Stimulated activated CD8-positive, alpha-beta memory T cell treated with anti-CD3 and anti-CD28 coated beads, Interleukin-7, amount 100 ng/mL, for 1 hour (primary cell): ENCODE measurements at places on chromosomes 5 and 9.

DNA sequence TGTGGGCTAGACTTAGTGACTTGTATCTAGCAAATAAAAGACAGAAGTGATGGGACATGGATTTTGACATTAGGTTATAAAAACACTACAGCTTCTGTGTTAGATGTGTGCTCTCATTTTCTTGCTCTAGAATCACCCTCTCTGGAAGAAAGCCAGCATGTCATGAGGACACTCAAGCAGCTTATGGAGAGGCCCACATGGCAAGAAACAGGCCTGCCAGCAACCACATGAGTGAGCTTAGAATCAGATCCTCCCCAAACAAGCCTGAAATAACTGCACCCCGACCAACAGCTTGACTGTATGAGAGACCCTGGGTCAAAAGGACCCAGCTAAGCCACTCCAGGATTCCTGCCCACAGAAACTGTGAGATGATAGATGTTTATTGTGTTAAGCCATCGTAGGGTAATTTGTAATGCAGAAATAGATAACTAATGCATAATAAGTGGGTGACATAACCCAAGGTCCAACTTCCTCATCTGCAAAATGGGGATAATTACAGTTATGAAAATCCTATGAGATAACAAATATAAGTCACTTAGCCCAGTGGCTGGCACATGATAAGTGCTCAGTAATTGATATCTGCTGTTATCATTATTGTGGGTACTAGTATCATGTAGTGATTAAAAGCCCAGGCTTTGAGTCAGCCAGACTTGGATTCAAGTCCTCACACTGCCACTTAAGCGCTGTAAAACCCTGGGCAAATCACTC lies 86.5 kb downstream of the KLHL3 start:
- DNase-seq: no peak

DNA sequence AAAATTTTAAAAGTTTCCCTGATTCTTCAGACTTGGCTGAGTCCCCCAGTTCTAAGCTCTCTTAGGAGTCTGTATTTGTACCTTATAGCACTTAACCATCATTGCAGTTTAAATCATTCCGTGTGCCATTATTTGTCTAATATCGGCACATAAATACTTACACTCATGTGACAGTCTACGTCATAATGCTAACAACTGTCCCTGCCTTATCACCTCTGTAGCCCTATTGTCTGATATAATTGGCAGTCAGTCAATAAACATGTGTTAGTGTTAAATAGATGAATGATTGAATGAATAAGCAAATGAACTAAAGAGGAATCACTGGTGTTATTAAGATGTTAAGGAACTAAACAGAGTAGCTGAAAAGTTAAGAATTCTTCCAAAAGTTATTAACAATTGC lies 287.8 kb downstream of the EBF1 start:
- DNase-seq: no peak

GRCh38 chr9:113577525-113578261 lies 114.2 kb downstream of the RGS3 start:
- no peak for DNase-seq

GRCh38 chr5:150302301-150303069 lies at the start of gene ARSI:
Gene ARSI (minus strand): TSS chr5:150302905. CDS start chr5:150302373, 532 bp downstream.
- no peak for DNase-seq

DNA sequence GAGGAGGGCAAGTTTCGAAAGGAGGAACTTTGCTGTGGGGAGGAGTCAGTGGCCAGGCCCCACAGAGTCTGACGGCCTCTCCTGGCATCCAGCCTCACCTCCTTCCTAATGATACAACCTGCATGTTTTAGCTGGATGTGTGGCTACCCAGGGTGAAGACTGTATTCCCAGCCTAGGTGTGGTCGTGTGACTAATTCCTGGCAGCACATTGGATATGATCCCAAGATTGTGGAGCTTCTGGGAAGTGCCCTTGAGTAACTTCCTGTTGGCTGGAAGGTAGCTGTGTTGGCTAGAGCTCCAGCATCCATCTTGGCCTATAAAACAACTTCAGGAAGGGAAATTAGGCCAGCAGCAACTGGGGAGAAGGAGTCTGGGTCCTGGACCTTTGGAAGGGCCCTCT lies 19.0 kb upstream of the LPCAT1 start:
- DNase-seq: no peak
